ENCODE measurements at places on chromosomes 3 and 15.

DNA sequence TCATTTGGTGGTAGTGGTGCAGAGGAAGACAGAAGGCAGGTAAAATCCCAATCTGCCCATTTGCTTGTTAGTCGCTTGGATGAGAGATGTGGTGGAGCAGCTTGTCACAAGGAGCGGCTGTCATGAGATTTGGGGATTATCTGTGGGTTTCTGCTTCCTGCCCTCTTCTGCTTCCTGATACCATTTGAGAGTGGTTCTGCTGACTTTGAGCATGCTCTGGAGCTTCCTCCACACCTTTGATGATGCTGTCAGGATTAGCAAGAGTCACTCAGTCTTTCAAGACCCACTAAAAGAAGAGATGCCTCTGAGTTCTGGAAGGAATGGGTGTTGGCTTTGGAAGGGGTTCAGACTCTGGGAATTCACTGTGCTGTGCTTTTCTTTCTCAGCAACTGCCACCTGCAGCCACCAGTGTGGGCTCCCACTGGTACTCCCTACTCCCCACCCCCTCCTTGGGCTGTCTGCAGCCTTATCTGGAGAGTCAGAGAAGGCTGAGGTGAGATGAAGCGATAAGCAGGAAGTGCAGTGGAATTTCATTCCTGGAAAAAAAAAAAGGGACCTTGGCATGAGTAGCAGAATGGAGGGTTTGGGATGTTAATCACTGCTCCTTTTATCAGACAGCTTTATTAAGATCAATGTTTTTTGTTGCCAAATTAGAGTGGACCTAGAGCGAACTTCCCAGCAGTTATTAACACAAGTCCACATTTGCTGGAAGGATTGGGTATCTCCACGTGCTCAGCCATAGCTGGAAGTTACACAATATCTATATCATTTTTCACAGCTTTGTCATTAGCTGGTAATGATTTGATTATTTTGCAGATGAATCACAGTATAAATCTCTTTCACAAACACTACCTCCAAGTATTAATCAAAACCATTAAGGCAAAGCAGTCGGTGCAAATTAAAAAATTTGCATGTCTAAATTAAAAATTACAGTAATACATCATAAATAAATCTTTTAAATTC, 233.0 kb upstream of the SATB1 start:
- DNase-seq = no peak

- no peak for DNase-seq
These were observed 86.9 kb upstream of the SATB1 start for GRCh38 chr3:18512007-18512406.

GRCh38 chr3:193190146-193190786, 50.8 kb upstream of the PLAAT1 start:
- DNase-seq = peak; percentile 76

GRCh38 chr3:196789885-196790359, 50.3 kb downstream of the PAK2 start:
- DNase-seq = no peak

GRCh38 chr15:89982315-89983055, 18.6 kb upstream of the ZNF710 start:
- DNase-seq = no peak

GRCh38 chr3:160956785-160957184, 148.4 kb downstream of the B3GALNT1 start:
- no peak for DNase-seq

- no peak for DNase-seq
These were observed 84.7 kb downstream of the DCUN1D1 start for GRCh38 chr3:182895513-182896112.

GRCh38 chr3:94735354-94735753, 672.5 kb downstream of the NSUN3 start:
- DNase-seq = no peak
